Activated naive CD4-positive, alpha-beta T cell treated with anti-CD3 and anti-CD28 coated beads for 36 hours (primary cell): ENCODE measurements at places on chromosomes 4 and X. TPM values are rescaled to one million over a fixed set of nuclear protein-coding genes. Genes with fewer than 3 reads are reported as not detected.

Gene LIMCH1
- total RNA-seq: not detected

Gene SPARCL1
- not detected for total RNA-seq

Gene TEC
- total RNA-seq: 3.4 TPM

Gene RUFY3
- 18.0 TPM for total RNA-seq

GRCh38 chrX:8803326-8803725, 2.1 kb upstream of the FAM9A start:
- H3K27ac ChIP-seq: no peak overlapping the region
- H3K4me1 ChIP-seq: no peaks in the 10 kb centered on the region
- no peak for DNase-seq
- no peaks in the 10 kb centered on the region for H3K27me3 ChIP-seq
- no peak overlapping the region for H3K4me3 ChIP-seq

- no peak overlapping the region for H3K27ac ChIP-seq
- DNase-seq: no peak
- H3K4me1 ChIP-seq: peaks cover 4% of the 10 kb centered on the region
- peaks cover 6% of the 10 kb centered on the region for H3K27me3 ChIP-seq
Measured at GRCh38 chr4:183988874-183989273, 83.8 kb downstream of the STOX2 start.

- H3K27me3 ChIP-seq: peaks cover 6% of the 10 kb centered on the region
- peak; percentile 42 for DNase-seq
- H3K27ac ChIP-seq: no peak overlapping the region
Measured at GRCh38 chr4:180665994-180666824, 1577.0 kb upstream of the TENM3 start.

DNA sequence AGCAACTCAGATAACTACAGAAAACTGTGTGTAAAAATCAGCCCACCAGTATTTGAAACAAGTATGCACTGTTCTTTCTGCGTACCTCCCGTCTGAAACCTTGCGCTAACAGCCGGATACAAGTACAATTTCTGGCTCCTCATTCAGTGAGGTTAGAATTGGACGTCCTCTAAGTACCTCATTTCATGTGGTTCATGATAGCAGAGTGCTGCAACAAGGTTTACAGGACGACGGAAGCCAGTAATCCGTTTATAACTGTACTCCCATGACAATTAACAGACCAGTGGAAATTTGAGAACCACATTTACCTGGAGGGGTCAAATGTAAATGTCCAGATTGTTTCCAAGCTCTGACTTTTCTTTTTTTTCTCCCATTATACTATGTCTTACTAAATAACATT, 52.9 kb upstream of the TENM3 start:
- H3K4me3 ChIP-seq: no peak overlapping the region
- H3K27me3 ChIP-seq: peaks cover 4% of the 10 kb centered on the region
- DNase-seq: no peak
- no peak overlapping the region for H3K27ac ChIP-seq
- H3K36me3 ChIP-seq: no peaks in the 10 kb centered on the region

- no peak overlapping the region for H3K27ac ChIP-seq
- no peak overlapping the region for H3K4me3 ChIP-seq
Measured at GRCh38 chr4:29900336-29900735, 819.8 kb upstream of the PCDH7 start.

DNA sequence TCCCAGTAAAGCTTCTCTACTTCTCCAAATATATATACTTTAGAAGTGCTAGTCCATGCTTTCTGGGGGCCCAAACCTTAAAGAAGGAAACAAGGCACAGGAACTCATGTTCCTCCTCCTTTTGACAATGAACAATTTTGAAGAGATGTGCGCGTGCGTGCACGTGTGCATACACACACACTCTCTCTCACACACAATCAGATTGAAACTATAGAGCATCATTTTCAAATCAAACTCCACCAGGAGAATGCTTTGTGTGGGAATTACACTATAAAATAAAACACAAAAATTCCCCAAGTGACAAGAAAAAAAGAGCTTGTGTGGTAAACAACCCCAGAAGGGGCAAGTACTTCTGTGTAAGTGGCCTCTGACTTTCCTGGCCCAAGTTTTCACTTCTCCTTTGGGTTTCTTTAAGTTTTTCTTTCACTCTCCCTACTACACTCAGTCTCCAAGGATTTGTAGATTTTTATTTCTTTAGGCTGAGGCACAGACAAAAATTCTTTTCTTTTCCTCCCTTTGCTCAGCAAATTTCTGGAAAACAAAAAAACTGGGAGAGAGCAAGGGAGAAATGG, 46.6 kb upstream of the SHISA3 start:
- no peak overlapping the region for H3K4me3 ChIP-seq
- DNase-seq: no peak
- peaks cover 10% of the 10 kb centered on the region for H3K27me3 ChIP-seq
- no peaks in the 10 kb centered on the region for H3K36me3 ChIP-seq

GRCh38 chr4:72107456-72107855, 75.7 kb downstream of the NPFFR2 start:
- no peaks in the 10 kb centered on the region for H3K36me3 ChIP-seq
- no peak overlapping the region for H3K4me3 ChIP-seq
- H3K4me1 ChIP-seq: peaks cover 3% of the 10 kb centered on the region
- DNase-seq: no peak
- H3K27me3 ChIP-seq: peaks cover 2% of the 10 kb centered on the region

DNA sequence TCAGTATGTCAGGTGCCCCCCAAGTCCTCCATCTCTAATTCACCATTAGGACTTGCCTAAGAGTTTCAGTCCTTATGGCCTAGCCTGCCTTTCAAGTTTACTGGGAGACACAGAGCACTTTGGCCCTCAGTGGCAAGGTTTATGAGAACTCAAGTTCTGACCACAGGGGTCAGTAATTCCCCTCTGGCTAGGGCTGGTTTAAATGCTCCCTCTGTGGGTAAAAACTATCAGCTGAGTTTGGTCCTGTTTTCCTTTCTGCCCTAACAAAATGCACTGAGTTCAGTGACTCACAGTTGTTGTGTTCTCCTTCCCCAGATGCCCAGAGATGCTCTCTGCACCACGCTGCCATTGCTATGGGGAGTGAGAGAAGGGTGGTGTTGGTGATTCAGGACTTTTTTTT, 163.2 kb downstream of the RELL1 start:
- no peak overlapping the region for H3K27ac ChIP-seq
- no peak for DNase-seq
- no peaks in the 10 kb centered on the region for H3K4me1 ChIP-seq
- no peaks in the 10 kb centered on the region for H3K27me3 ChIP-seq
- H3K4me3 ChIP-seq: no peak overlapping the region
